ENCODE measurements at places on chromosomes 1 and 21.

- no peak for DNase-seq
Observed at GRCh38 chr1:90957497-90957896, 64.3 kb downstream of the ZNF644 start.

DNA sequence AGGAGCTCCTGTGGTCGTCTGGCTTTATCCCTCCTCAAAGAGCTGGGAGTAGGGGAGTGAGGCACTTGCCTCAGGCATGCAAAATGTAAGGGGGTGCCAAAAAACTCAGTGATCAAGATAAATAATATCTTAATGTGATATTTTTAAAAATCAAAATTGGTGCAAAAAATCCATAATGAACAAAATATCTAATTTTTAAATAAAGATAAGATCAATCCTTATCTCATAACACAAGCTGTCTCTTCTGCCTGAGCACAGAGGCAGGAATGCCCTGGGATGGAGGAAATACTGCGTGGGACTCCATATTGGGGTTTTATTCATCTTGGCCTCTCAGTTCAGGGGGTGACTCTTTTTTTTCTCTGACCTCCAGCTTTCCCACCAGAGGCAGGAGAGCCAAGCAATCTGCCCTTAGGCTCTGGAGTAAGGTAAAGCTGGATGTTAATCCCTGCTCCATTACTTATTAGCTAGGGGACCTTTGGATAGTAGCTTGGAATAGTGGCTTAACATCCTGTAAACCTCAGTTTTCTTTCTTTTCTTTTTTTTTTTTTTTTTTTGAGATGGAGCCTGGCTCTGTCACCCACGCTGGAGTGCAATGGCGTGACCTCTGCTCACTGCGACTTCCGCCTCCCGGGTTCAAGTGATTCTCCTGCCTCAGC, 77.3 kb upstream of the NFASC start:
- no peak for DNase-seq

DNA sequence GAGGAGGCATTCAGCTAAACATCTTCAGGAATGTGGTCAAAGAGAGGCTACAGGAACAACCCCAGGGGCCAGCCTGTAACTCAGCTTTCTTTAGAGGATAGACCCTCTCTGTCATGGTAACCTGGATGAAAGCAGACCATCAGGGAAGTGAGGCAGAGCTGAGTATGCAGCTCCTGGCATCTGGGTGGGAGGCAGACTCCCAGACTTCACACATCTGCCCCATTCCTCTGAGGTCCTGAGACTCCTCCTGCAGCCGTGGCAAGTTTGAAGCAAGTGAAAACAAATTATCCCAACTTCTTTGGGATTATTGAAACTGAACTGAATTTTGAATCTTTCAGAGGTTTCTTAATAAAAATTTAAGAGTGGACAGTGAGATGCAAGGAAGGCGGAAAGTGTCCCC, 126.1 kb upstream of the KIAA0040 start:
- no peak for DNase-seq

DNA sequence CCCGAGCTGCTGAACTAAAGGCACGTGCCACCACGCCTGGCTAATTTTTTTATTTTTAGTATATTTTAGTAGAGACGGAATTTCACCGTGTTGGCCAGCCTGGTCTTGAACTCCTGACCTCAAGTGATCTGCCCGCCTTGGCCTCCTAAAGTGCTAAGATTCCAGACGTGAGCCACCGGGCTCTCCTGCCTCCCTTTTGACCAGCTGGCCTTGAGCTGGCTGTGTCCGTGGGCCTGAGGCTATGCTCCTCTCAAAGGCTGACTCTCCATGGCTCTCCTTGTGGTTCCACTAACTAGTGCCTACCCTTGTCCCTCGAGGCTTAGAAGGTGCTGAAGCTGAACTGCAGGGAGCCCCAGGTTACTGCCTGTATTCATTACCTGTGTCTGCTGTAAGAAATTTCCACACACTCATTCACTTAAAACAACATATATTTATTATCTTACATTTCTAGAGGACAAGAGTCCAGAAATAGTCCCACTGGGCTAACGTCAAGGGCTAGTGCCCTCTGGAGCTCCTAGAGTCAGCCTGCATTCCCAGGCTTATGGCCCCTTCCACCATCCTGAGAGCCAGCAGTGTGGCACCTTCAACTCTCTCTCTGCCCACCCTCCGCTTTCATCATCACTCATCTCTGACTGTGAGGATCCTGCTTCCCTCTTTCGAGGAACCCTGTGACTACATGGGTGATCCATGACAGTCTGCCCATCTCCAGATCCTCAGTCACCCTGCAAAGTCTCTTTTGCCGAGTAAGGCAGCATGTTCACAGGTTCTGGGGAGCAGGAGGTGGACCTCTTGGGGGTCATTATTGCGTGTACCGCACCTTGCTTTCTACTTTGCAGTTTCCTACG, 34.9 kb downstream of the ETS2 start:
- no peak for DNase-seq

GRCh38 chr1:219430419-219430818, 182.5 kb downstream of the ZC3H11B start:
- DNase-seq: no peak

GRCh38 chr1:235749755-235750300, 100.2 kb upstream of the GNG4 start:
- no peak for DNase-seq

- no peak for DNase-seq
Observed at GRCh38 chr21:18152371-18152770, 92.3 kb upstream of the CHODL start.

- no peak for DNase-seq
Observed at GRCh38 chr1:88984569-88984968, 7.9 kb downstream of the KYAT3 start.

GRCh38 chr1:112905395-112906149, 50.4 kb downstream of the SLC16A1 start:
- DNase-seq: no peak

DNA sequence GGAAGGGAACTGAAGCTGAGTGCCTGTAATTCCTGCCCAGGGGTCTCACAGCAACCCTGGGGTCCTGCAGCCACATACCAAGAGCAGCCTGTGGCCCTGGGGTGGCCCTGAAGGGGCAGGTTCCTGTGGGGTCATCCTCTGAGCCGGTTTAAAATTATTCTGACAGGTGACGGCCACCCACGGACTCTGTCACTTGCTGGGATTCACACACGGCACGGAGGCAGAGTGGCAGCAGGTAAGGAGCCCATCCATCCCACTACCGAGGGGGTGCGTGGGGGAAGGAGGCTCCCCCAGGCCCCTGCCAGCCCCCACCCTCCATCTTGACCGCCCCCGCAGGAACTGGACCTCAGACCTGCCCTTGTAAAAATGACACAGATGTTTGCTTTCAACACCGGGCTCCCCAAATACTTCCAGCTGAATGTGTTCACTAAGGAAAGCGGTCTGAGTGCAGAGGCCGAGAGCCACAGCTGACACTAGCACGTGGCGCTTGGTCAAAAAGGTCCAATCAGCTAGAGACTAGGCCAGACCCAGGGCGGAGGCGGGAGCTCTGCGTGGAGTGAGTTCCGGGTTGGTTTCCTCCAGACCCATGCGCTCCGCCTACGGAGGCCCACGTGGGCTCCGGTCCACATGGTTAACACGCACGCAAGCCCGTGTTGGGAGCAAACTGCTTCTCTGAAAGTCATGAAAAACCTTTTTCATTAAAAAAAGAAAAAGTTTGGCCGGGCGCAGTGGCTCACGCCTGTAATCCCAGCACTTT, 10.0 kb downstream of the YBEY start:
- peak; percentile 42 for DNase-seq

- DNase-seq: no peak
Observed at GRCh38 chr21:17195351-17195750, 317.5 kb upstream of the CXADR start.

DNA sequence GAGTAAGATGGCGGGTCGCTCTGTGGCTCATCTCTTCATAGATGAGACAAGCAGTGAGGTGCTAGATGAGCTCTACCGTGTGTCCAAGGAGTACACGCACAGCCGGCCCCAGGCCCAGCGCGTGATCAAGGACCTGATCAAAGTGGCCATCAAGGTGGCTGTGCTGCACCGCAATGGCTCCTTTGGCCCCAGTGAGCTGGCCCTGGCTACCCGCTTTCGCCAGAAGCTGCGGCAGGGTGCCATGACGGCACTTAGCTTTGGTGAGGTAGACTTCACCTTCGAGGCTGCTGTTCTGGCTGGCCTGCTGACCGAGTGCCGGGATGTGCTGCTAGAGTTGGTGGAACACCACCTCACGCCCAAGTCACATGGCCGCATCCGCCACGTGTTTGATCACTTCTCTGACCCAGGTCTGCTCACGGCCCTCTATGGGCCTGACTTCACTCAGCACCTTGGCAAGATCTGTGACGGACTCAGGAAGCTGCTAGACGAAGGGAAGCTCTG, 2.4 kb downstream of the TNFAIP8L2 start:
- no peak for DNase-seq

DNA sequence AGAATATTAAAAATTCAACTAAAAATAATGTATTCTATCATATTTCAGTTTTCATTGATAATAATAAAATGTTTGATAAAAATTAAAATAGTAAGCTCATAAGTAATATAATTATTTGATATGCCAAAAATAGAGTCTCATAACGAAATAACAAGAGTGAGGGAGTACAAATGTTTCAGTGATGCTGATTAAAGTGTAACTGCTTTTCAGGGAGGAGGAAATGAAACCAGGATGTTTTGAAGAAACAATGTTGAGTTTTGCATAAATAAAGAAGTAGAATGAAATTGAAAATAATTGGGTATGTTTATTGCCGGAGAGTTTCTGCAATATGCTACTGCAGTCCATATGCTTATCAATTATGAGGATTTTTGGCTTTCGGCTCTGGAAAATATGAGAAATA, 1159.8 kb upstream of the ADGRL2 start:
- DNase-seq: no peak

DNA sequence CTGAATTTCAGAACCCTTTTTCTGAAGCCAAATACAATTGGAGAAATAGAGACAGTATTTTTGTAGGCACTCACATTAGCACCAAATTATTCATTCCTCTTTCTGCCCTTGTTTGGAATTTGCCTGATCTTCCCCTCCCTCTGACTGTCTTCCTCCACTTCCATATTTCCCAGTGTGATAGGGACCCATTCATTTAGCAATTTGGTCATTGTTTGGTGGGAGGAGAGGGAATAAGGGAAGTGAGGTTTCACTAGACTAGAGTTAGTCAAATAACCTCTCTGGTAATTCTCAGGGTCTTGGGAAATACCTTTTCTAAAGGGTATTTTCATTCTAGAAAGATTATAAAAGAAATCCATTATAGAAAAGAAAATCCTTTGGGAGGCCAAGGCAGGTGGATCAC, 31.0 kb upstream of the MTMR11 start:
- no peak for DNase-seq

- no peak for DNase-seq
Observed at GRCh38 chr1:109894823-109895719, 15.6 kb upstream of the CSF1 start.

DNA sequence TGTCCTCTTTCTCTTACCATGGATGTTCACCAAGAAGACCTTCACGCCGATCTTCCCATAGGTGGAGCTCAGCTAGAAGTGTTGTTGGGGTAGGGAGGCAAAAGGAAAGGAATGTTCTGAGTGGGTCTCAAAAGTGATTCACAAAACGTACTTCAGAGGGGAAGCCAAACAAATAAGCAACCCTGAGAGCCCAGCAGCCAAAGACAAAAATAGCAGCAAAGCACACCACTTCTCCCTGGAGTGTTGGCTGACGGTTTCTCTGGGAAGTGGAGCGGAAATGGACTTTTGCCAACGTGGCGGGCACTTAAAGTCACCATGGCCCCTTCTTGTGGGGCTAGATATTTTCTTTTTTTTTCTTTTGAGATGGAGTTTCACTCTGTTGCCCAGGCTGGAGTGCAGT, 23.1 kb downstream of the SLC26A9 start:
- no peak for DNase-seq

DNA sequence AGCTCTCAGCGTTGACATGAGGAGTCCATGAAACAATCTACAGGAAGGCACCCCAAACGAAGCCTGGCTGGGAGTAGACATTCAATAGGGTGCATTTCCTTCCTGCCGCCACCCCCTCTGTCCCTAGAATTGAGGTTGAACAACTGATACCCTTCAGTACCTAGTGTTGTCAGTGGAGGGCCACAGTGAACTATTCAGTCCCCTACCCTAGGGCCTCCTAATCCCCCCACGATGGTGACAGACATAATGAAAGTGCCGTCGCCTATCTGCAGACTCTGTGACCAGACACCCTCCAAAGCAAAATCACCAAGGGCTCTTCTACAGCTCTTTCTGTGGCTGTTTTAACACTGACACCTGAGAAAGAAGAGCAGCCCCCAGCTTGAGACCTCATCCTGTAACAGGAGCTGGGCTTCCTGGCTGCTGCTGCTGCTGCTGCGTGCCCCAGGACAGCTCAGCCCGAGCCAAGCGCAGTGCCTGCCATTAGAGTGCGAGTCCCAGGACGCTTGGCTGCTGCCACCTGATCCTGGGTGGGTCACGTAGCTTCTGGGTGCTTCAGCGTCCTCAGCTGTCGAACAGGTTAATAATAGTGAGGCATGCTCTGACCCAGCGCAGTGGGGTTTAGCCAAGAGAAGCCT, 183.0 kb downstream of the ZBTB18 start:
- DNase-seq: no peak

- no peak for DNase-seq
Observed at GRCh38 chr1:190022709-190023108, 455.0 kb downstream of the BRINP3 start.

GRCh38 chr1:41462680-41463004, 21.8 kb downstream of the EDN2 start:
- no peak for DNase-seq

DNA sequence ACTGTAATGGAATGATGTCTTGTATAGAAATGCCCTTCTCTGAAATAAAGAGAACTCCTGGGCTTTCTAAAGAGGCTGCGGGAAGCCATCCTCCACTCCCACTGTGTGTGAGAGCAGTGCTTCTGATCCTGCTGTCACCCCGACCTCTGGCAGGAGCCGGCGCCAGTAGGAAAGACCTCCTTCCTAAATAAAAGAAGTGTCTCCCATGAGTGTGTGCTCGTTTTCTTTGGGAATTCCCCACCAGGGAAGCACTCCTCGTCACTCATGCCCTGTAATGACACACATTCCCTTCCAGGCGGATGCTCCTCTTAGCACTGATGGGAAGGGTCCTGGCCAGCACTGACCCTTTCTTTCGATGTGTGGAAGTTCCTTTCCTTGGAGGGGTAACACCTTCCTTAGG, 20.1 kb downstream of the AGT start:
- DNase-seq: no peak

GRCh38 chr1:177947623-177948022, 22.2 kb downstream of the SEC16B start:
- DNase-seq: no peak

- no peak for DNase-seq
Observed at GRCh38 chr1:167683226-167683625, 38.6 kb upstream of the MPZL1 start.

DNA sequence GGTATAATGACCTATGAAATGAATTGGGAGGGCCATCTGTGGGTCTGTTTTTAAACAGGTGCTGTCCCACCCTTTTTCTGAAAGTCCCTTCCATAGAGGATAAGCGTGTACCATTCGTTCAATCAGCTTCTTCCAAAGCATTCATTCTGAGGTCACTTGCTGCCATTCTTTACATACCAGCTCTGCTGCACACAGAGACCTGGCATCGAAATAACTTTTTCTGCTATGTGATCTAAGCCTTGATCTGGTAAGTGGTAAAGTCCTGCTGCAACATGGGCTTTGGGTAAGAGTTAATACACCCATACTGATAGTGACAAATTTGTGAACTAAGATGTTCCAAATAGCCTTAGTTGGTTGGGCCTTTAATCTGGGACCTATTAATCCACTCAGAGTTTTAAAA, 38.9 kb downstream of the DR1 start:
- DNase-seq: no peak

GRCh38 chr21:22881131-22881530, 1882.9 kb downstream of the NCAM2 start:
- no peak for DNase-seq

- peak; percentile 77 for DNase-seq
Observed at GRCh38 chr1:27342778-27343638, 1.2 kb downstream of the SYTL1 start.

All from stimulated activated CD4-positive, alpha-beta T cell treated with anti-CD3 and anti-CD28 coated beads, Interleukin-1b, Interleukin-23, amount 100 ng/mL, for 4 hours (primary cell).